ENCODE measurements at places on chromosomes 2 and 18.

DNA sequence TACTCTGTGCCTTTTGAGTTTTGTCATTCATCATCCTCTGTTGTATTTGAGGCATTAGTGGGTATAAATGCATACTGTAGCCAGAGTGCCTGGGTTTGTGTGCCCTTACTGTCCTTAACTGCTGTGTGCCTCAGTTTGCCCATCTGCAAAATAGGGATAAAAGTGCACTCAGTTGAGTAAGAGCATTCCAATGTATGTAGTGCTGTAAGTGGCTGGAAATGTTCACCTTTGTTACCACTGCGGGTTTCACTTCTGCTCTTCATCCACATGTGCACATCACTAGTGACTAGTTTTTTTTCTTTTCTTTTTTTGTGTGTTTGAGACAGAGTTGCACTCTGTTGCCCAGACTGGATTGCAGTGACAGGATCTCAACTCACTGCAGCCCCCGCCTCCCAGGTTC is 39.9 kb downstream of the PLEKHB2 start:
- no peak for DNase-seq

- no peak for DNase-seq
Observed at GRCh38 chr2:101740555-101740964, 43.1 kb downstream of the MAP4K4 start.

- no peak for DNase-seq
Observed at GRCh38 chr2:106139238-106139935, 54.7 kb downstream of the UXS1 start.

DNA sequence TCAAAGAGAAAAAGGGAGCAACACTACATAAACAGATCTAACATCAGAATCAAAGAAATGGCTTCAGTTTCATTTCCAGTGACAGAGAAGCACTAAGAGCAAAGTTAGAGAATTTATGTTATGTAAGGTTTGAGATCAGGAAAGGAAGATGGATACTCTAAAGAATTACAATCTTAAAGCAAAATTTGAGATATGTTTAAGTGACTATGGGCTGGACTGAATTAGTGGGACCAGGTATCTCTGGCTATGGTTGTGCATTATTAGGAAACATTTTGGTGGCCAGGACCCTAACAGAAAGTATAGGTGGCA is 208.2 kb downstream of the CCDC178 start:
- no peak for DNase-seq

All from stimulated activated CD8-positive, alpha-beta memory T cell treated with anti-CD3 and anti-CD28 coated beads, Interleukin-7, amount 100 ng/mL, for 1 hour (primary cell).